ENCODE measurements at places on chromosomes 4 and X.
A peak's percentile ranks its signal among the peaks of the same experiment; 100 is the strongest.

DNA sequence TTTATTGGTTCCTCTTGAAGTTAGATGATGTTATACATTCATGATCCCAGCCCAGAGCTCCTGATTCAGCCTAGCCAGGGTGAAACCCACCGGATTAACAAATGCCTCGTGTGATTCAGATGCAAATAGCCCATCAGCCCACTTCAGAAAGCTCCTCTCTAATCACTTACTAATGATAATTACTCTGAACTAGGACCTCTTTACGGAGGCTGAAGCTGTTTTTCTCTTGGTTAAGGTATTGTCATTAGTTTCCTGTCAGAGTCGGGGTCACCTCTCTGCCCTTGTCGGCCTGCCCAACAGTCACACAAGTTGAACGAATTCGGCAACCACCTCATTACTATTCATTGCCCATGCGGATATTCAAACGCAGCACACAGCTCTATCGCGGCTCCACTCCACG lies 36.6 kb downstream of the ZFP42 start:
- no peak for DNase-seq

- DNase-seq: no peak
Measured at GRCh38 chr4:107978716-107979451, 10.8 kb upstream of the HADH start.

DNA sequence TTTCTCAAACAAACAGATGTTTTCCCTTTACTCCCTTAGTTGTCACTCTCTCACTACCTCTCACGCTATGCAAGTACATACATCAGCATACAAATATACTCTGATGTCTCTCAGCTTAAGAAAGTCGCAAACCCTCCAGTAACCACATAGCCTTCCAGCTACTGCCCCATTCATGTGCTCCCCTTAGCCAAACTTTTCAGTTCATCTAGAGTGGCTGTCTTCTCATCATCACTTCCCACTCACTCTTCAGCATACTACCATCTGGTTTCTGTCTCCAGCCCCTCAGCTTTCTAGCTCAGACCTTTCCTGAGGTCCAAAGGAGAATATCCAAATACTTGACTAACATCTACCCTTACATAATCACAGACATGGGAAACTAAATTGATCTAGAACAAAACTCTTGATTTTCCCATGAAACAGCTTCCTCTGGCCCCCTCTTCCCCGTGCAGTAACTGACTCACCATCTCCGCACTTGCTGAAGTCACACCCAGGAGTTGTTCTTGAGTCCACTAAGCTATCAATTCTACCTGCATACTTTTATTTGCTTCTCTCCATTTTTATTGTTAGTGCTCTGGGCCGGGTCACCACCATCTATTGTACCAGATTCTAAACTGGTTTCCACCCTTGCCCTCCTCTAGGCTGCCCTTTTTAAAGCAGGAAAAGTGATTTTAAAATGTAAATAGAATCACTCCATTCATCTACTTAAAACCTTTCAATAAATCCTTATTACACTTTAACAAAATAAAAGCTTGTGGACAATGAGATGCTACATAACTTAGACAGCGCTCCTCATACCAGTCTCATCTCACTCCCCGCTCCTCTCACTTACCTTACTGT lies 57.2 kb downstream of the CASP6 start:
- no peak for DNase-seq

DNA sequence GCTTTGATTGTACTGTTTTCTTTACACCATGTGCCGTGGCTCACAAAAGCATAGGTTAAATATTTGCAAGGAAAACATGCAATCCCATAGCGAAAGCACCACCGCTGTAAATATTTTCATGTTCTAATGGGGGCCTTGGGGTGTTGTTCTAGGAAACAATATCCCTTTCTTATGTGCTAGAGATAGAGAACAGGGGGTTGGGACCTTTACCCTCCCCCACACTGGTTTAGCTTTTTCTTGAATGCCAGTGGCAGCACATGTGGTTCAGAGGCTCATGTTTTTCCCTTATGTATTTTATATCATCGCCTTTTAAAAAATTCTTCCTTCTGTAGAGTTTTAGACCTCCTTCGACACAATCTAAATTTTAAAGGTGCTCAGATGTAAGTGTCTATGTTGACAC lies 422.6 kb upstream of the TENM3 start:
- DNase-seq: no peak

GRCh38 chr4:10622728-10623127 lies 61.8 kb downstream of the CLNK start:
- DNase-seq: no peak

GRCh38 chr4:125317525-125317877 lies 2.7 kb downstream of the FAT4 start:
- DNase-seq: peak; percentile 11

GRCh38 chr4:148834804-148835631 lies 392.8 kb upstream of the NR3C2 start:
- no peak for DNase-seq

DNA sequence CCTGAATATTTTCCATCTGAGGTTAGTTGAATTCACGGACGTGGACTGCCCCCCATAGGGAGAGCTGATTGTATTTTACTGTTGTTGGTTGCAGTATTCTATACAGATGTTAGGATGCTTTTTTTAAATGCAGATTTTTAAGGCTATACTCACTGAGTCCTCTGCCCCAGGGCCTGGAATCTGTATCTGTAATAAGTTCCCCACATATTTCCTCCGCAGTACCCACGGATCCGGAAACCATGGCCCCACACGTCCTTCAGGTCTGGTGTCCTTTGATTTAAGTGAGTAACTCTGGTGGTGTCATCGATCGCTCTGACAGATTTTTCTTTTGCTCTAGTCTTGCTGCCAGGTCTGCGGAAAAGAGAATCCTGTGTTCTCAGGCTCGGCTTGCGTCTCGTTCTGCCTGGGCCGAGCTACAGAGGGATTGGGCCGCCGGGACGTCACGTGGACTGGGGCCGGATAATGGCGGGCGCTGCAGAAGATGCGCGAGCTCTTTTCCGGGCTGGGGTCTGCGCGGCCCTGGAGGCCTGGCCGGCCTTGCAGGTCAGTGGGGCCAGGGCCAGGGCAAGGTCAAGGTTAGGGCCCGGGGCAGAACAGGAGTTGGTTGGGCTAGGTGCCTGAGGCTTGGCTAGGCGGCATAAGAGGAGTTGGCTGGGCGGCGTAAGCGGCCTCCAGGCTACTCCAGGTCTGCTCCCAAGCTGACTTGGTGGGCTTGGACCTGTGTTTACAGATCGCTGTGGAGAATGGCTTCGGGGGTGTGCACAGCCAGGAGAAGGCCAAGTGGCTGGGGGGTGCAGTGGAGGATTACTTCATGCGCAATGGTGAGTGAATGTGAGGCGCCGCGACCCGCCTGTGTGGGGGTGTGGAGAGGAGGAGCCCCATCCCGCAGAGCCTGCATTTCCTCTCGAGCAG lies at the start of gene TSR2:
TSR2 (plus strand) TSS at position 445 of the 912 bp plus-strand sequence; CDS start at position 463, 18 bp downstream.
- peak; percentile 88 for DNase-seq

GRCh38 chrX:70196961-70197720 lies 19.9 kb downstream of the DGAT2L6 start:
- peak; percentile 68 for DNase-seq

- DNase-seq: no peak
Measured at GRCh38 chrX:16119353-16120220, 3.8 kb upstream of the GRPR start.

DNA sequence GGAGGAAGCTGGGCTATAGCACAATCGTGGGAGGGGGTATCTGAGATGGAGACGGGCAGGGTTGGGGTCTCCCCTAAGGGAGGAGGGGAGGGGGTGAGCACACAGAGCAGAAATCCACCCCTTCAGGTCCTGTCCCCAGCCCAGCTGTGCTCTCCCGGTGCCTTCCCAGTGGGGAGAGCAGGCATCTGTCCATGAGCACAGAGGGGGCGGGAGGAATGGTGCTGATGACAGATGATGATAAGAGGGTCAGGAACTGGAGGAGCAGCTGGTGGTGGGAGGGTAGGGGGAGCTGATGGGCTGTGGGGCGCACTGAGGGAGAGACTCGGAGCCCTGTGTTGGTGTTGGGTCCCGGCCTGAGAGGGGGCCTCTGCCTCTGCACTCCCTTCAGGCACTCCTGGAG lies 8.6 kb downstream of the ATP2B3 start:
- no peak for DNase-seq

- no peak for DNase-seq
Measured at GRCh38 chr4:661881-662761, 12.0 kb downstream of the ATP5ME start.

DNA sequence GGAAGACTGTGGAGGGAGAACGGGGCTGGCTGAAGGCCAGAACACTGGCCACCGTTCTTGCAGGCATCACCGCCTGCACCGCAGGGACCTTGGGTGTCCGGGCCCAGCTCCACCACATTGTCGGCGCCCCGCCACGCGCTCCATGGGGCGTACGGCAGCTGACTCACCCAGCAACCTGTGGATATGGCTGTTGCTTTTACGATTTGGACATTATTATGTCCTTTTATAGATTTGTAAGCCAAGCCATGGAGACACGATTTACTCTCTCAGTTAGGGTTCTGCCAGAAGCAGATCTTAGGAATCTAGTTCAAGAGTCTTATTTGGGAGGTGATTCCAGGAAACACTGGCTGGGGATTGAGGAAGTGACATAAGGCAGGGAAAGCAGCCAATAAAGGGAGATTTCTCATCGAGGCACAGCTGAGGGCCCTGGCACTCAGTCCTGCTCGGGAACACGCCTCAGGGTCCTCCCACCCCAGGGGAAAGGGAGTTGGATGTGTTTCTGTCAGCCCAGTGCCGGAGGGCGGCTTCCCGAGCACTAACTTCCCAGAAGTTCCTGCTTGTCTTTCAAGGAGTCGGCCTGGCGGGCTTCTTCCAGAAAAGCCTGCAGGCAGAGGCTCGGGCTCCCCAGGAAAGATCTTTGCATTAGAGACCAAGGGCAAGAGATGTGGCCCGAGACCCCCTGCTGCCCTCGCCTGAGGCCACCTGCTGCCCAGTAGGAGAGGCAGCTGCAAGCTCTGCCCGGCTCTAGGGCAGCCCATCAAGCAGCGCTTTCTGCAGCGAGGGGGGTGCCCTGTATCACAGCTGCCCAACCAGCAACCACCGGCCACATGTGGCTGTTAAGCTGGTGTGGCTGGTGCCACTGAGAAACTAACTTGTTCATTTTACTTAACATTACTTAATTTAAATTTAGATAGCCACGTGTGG lies 52.9 kb downstream of the CRMP1 start:
- DNase-seq: no peak

DNA sequence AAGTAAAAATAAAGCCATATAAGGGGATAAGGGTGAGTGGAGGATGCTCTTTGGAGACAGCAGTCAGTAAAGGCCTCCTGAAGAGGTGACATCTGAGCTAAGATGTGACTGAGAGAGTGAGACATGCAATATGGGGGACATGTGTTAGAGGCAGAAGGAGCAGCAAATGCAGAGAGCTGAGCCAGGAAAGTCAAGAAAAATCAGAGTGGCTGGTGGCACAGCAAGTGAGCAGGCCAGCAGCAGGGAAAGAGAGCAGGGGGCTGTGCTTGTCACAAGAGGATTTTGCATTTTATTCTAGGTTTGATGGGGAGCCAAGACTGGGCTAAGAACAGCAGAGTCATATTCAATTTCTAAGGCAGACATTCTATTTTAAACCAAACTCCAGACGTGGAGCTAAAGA lies 394.5 kb downstream of the KCNIP4 start:
- no peak for DNase-seq

Measured in activated CD4-positive, alpha-beta memory T cell treated with anti-CD3 and anti-CD28 coated beads for 36 hours (primary cell).